Daoy (cell line): ENCODE measurements at places on chromosomes 7 and 10.

DNA sequence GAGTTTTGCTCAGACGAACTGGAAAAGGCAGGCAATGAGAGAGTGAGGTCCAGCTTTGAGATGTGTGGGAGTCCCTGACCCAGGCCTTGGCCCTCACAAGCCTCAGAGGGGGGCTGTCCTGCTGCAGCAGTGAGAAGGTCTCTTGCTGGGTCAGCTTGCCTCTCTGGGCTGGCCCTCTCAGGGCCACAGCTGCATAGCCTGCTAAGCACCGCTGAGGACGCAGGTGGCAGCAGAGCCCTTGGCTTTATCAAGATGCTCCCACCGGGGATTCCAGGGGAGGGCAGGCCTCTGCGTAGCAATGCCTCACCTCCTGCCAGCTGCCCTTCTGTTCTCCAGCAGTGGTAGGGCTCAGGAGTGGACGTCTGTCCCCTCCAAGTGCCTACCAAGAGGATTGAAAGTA lies 128.7 kb downstream of the COBL start:
- peak; percentile 64 for DNase-seq

DNA sequence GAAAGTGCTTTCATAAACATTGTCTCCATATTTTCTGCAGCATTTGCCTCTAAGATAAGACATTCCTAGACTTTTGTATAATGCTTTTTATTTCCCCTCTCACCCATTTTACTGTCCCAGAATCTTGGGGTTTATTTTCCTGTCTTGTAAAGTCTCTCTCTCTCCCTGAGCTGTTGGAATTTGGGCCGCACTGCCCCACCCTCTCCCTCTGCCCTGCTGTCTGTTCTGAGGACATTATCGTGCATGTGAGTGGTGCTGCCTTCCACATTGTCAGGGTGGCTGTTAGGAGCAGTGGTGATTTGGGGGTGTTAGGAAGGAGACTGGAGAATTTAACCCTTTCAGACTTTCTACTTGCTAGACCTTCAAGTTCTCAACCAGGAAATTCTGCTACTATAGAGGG lies 16.7 kb downstream of the LRMDA start:
- DNase-seq: no peak

DNA sequence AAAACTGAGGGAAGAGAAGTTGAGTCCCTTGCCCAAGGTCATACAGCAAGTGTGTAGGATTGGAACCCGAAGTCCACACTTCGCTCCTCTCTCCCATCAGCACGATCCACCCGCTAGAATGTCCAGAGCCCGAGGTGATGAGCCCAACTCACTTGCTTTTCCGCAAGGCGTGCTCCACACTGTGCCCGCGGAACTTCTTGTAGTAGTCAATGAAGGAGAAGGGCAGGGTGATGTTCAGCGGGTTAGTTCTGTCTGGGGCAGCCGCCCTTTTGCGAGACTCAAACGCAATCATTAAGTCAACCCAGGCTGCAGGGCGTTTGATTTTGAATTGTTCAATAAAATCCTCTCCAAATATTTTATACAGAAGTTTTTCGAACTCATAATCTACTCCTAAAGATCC lies 58.6 kb downstream of the PNLIPRP2 start:
- DNase-seq: no peak

- DNase-seq: peak; percentile 94
These were observed 126.2 kb downstream of the PRPF18 start for GRCh38 chr10:13712837-13713581.

DNA sequence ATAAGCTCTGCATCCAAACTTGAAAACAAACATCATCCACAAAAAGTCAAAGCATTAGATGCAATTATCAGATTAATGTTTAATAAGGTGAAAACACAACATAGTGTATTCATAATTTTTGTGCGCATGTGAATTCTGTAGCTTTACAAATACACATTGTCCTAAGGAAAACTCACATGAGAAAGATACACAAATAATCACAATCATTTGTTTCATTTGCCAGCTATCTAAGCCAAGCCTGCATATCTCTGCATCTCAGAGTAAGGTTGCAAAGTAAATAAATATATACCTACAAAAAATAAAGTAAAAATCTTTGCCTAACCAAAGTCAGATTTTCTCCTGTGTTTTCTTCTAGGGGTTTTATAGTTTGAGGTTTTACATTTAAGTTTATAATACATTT lies 57.4 kb downstream of the ADCY1 start:
- DNase-seq: no peak

DNA sequence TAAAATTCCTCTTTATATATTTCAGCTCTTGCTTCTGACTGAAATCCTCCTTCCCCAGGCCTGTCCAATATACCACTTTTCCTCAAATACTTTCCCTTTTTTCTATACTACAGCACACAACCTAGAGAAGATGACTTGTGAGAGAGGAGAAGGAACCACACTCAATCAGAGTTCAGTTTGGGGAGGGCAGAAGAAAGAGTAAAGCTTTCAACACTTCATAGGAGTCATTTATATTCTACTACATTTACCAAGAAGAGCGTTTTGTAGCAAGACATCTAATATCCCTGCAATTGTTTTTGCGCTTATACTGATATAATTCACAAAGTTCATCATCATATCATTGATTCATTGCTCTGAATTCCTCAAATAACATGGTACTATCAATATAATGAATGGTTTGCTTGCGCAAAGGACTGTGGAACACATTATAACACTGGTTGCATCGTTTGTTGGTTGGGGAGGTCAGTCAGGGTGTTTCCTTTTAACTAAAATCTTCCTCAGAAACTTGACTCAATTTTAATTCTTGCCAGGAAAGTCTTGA lies 792.5 kb upstream of the CELF2 start:
- no peak for DNase-seq

- no peak for DNase-seq
These were observed 46.4 kb downstream of the DENND2A start for GRCh38 chr7:140594131-140594691.

DNA sequence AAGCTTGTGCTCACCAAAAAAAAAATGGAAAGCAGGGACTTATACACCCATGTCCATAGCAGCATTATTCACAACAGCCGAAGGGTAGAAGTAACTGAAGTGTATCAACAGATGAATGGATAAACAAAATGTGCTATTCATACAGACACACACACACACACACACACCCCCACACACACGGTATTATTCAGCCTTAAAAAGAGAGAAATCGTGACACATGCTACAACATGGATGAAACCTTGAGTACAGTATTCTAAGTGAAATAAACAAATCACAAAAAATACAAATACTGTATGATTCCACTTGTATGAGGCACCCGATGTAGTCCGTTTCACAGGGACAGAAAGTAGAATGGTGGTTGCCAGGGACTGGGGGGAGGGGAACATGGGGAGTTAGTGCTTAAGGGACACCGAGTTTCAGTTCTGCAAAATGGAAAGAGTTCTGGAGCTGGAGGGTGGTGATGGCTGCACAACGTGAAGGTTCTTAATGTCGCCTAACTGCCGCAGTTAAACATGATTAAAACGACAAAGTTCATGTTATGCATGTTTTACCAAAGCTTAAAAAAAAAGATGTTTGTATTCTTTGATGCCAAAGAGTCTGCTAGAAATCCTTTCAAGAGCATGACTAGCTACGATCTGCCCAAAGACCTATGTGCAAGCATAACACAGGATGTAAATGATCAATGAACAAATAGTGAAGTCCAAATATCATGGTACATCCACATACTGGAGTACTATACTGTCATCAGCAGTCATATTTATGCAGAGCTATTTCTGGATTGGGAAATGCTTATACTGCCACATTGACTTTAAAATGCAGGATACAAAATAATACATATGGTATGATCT lies 7.2 kb downstream of the TNS3 start:
- no peak for DNase-seq

DNA sequence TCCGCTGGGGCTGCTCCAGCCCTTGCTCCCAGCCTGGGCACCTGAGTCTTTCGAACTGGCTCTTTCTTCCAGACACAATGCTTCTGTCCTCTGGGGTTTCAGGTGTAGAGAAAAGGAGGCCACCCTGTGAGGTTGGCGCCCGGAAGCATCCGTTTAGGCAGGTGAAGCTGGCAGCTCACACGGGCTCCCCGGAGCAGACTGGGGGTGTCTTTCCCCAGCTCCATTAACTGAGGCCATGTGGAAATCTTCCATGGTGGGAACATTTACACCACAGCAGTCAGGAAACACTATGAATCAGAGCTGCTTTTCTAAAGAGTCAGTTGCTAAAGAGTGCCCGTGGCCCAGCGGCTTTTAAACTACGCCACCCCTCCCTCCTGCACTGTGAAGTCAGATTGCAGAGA lies 29.2 kb downstream of the PRKAG2 start:
- DNase-seq: no peak

DNA sequence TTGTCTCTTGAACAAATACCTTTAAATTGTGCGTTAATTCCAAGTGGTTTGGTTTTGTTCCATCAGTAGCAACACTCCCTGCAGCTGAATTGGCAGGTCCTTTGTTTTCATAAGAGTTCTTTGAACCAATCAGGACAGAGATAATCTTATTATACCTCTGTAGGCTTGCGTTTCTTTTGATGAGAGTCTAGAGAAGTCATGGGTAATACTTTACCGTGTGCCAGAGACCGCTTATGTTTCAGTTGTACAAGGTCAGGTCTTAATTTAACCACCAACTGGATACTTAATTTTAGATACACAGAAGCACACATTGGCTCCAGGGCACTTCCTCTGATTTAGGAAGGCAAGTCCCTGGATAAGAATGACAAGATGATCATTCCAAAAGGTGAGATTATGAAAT lies at the start of gene ASB15:
TSS of gene ASB15 (plus strand) at position 292 of the 400 bp plus-strand sequence. CDS start 12,682 bp downstream, outside the sequence.
- DNase-seq: no peak

DNA sequence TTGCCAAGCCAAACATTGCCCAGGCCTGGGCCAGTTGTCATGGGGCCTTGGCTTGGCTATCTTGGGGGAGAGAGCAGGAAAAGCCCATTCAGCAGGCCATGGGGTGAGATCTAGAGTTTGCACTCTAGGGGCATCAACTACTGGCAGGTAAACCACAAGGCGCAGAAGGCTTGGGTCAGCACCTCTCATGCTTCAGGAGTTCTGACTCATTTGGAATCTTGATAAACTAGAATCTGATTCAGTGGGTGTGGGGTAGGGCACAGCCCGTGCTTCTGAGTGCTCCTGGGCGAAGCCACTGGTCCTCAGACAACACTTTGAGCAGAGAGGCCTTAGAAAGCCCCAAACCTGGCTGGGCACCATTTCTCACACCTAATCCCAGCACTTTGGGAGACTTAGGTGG lies 81.1 kb downstream of the RGS10 start:
- DNase-seq: no peak

- DNase-seq: no peak
These were observed 107.3 kb upstream of the TMEM72 start for GRCh38 chr10:44803862-44804261.

DNA sequence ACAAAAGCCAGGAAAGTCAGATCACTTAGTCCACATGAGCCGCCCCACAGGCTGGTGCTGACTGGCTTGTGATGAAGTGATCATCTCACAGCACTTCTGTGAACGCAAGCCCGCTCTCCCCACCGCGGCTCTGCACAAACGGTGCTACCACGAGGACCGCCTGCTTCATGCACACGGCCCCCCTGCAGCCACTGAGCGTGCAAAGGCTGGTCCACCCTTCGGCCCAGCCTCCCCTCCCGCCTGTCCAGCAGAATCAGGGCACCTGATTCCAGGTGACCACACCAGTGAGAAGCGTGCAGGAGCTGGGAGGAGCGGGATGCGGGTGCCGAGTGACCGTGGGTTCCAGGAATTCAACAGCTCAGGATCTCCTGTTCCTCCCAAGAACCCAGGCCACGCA lies 32.2 kb downstream of the MAD1L1 start:
- DNase-seq: no peak

DNA sequence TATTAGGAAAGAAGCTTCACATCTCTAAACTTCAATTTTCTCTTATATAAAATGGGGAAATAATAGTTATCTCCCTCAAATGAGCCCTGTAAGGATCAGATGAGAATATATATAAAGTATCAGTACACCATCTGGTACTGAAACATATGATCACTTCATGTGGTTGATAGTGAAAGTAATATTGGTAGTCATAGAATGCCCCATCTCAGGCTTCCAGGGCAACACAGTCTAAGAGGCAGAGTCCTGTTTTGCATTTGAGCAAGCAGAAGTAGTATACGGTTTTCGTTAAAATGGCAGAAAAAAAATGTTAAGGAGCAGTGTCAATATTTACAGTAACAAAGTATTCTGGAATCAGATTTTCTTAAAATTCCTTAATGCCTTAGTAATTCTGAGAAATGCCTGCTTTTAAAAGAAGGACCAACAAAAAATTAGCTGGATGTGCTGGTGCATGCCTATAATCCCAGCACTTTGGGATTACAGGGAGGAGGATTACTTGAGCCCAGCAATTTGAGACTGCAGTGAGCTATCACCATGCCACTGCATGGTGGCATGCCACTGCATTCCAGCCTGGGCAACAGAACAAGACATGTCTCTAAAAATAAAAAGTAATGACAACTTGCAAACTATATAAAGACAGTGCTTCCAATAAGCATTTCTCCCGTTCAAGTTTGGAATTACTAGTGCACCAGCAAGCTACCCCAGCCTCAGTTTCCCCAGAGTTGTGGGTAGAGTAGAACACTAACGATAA lies 19.8 kb downstream of the KBTBD2 start:
- DNase-seq: no peak

DNA sequence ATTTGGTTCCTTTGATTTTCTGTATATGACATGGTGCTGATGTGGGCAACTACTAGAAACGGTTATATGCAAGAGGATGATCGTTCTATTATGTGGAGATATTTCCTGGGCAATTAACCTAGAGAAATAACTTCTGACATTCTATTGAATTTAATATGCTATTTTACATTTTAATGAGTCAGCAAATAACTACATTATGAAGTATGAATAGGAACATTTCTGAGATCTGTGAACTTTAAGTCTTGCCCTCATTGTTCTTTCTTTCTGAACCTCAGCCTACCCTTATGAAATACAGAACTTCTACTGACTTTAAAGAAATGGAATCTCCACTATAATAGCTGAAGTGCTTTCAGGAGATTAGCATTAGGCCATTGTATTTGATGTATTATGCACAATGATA lies 59.6 kb downstream of the ZNF800 start:
- no peak for DNase-seq

DNA sequence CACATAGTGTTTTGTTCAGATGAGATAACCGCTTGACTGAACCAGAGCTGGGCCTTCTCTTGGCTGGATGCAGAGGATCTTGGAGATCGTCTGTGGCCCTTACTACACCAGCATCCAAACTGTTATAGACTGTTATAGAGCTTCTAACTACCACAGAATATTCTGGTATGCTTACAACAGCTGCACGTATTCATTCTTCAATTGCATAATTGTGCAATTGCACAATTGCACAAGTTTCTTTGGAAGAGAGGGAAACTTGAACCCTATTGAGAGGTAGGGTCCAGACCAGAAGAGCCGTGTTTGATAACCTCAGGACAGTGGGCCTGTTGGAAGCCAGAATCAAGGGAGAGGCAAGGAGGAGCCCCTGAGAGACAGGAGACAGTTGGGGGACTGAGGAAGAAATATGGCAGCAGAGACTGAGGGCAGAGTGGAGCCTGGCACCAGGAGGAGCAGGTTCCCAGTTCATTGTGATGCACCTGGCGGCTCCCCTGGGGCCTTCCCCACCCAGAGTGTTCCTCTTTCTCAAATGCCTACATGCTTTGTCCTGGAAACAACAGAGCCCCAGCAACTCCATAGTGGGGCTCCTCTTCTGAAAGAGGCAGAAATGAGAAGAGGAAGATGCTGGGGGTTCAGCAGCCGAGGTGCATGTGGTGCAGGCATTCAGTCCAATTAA lies 64.1 kb downstream of the PTPRZ1 start:
- DNase-seq: no peak
